ENCODE measurements at places on chromosomes 13 and 19.
A peak's percentile ranks its signal among the peaks of the same experiment; 100 is the strongest.

- DNase-seq, result peak; percentile 84
Observed at GRCh38 chr13:107867701-107868661, 347.4 kb downstream of the LIG4 start.

DNA sequence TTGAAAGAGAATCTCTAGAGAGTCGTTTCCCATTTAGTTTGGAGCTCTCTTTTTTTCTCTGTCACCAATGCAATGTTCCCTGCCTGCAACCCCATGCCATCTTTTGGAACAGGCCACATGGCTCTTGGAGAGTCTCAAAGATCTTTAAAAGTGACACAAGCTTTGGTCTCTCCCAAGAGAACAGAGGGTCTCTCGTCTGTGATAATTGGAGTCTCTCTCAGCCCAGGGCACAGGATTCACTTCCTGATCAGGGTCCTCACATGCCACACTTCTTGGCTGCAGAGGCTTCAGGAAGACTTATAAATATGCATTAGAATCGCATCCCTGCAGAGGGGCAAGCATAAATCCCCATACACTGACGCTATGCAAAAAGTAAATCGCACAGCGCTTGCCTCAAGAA lies 240.5 kb downstream of the IRS2 start:
- no peak for DNase-seq

GRCh38 chr19:55492362-55492944 lies 4.2 kb downstream of the SSC5D start:
- DNase-seq, result peak; percentile 84

GRCh38 chr13:81597101-81597500 lies 1256.2 kb upstream of the SPRY2 start:
- no peak for DNase-seq

DNA sequence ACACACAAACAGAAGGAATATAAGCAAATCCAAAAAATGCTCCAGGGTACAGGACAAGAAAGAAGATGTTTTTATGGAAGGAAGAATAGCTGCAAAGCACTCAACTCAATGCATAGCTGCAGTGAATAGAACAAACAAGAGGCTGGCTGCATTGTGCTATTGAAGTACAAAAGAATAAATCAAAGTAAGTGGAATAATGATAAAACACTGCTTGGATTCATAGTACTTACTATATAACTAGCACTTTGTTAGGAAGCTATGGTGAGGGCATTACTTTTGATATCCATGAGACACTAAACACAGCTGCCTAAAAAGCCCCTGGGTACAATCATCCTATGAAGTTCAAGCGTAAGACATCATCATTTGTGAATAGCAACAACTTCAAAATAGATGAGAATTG lies 350.1 kb downstream of the PCDH9 start:
- DNase-seq, result peak; percentile 60

GRCh38 chr19:11887611-11888531 lies at the start of gene ZNF69:
Gene ZNF69 (plus strand): TSS chr19:11887782. CDS start chr19:11887924, 142 bp downstream.
- DNase-seq, result peak; percentile 76

GRCh38 chr19:14409146-14410023 lies 9.8 kb downstream of the DDX39A start:
- no peak for DNase-seq

DNA sequence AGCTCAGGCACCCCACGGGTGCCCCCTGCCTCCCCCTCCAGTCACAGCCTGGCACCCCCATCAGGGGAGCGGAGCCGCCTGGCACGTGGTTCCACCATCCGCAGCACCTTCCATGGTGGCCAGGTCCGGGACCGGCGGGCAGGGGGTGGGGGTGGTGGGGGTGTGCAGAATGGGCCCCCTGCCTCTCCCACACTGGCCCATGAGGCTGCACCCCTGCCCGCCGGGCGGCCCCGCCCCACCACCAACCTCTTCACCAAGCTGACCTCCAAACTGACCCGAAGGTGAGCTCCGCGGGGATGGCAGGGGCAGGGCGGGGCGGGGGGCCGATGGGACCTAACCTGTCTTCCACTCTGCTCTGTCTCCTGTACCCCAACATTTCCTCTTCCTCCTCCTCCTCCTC lies 25.0 kb downstream of the CKM start:
- no peak for DNase-seq

GRCh38 chr19:8336072-8336569 lies 6.9 kb downstream of the KANK3 start:
- peak; percentile 54 for DNase-seq

- DNase-seq, result peak; percentile 65
Observed at GRCh38 chr13:24161010-24161775, 673 bp downstream of the SPATA13 start.

- DNase-seq, result no peak
Observed at GRCh38 chr13:98813993-98814392, 61.5 kb upstream of the SLC15A1 start.

GRCh38 chr13:24230428-24231072 lies 70.0 kb downstream of the SPATA13 start:
- DNase-seq, result no peak

GRCh38 chr13:106246666-106247188 lies 288.7 kb downstream of the EFNB2 start:
- DNase-seq, result peak; percentile 96

DNA sequence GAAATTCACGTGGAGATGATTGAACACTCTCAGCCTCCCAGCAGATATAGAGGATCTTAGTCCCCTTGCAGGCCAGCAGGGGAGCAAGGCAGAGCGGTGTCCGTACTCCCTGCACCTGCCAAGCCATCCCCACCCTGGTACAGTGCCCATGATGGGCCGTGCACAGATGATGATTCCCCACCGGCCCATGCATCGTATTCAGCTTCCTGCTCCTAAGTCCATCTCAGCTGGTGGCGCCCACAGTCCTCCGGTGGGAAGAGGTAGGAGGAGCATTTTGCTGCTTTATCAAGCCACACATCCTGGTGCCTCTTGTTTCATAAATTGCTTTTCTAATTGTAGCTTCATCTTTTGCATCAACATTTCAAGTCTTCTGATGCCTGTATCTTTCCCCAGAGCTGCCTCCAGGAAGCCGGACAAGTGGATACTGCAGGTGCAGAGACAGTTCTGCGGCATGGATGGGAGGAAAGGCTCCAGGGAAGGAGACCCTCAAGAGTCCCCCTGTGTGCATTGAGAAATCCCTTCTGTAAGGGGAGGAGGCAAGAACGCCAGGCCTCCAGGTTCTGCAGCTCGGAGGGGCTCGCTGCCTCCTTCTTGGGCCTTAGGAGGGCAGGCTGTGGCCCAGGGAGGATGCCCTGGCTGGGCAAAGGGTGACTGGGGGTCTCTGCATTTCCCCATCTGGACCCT lies 55.3 kb downstream of the F2RL3 start:
- no peak for DNase-seq
